Breast epithelium (tissue), 4 donors: ENCODE measurements at places on chromosomes 12 and 14. TPM values are rescaled to one million over a fixed set of nuclear protein-coding genes. Genes with fewer than 3 reads are reported as not detected.
A peak's percentile ranks its signal among the peaks of the same experiment; 100 is the strongest.

GRCh38 chr14:88003425-88003824 lies 1.5 kb upstream of the GPR65 start:
- no peaks in the 10 kb centered on the region for H3K36me3 ChIP-seq
- H3K4me1 ChIP-seq, result no peaks in the 10 kb centered on the region
- H3K4me3 ChIP-seq, result no peak overlapping the region
- no peak overlapping the region for H3K27ac ChIP-seq

- peak overlapping the region; percentile 56 for H3K27ac ChIP-seq
- DNase-seq, result no peak
- H3K4me1 ChIP-seq, result no peaks in the 10 kb centered on the region
- H3K4me3 ChIP-seq, result peak overlapping the region; percentile 44
Observed at GRCh38 chr12:3129301-3130056, 52.3 kb downstream of the TSPAN9 start.

DNA sequence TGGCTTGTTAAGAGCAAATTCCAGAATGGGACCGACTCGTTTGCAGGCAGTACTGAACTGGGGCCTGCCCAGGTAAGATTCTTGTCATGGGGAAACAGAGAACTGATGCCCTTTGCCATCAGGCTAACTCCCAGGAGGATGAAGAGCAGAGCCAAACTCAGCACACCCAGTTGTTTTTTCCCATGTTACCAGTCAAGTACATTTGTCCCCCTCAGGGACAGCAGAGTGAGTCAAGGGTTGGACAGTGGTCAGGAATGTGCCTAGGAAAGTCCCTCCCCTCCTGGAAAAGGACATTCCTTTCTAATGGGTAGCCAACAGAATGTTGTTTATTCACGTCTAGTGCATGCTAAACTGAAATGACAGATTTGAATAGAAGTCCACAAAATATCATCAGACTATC lies 1.6 kb downstream of the ART4 start:
- no peaks in the 10 kb centered on the region for H3K27me3 ChIP-seq
- no peak overlapping the region for H3K4me3 ChIP-seq
- H3K4me1 ChIP-seq, result no peaks in the 10 kb centered on the region
- H3K36me3 ChIP-seq, result no peaks in the 10 kb centered on the region
- peak overlapping the region; percentile 64 for H3K27ac ChIP-seq
- peak; percentile 69 for DNase-seq

GRCh38 chr14:51871846-51872245 lies 11.4 kb downstream of the GNG2 start:
- no peak for DNase-seq
- H3K4me1 ChIP-seq, result no peaks in the 10 kb centered on the region
- H3K36me3 ChIP-seq, result no peaks in the 10 kb centered on the region
- H3K27me3 ChIP-seq, result no peaks in the 10 kb centered on the region
- no peak overlapping the region for H3K4me3 ChIP-seq

- H3K4me1 ChIP-seq, result no peaks in the 10 kb centered on the region
- H3K36me3 ChIP-seq, result no peaks in the 10 kb centered on the region
- no peak overlapping the region for H3K4me3 ChIP-seq
- H3K27me3 ChIP-seq, result no peaks in the 10 kb centered on the region
- DNase-seq, result no peak
Observed at GRCh38 chr14:25537846-25538455, 488.0 kb upstream of the STXBP6 start.

DNA sequence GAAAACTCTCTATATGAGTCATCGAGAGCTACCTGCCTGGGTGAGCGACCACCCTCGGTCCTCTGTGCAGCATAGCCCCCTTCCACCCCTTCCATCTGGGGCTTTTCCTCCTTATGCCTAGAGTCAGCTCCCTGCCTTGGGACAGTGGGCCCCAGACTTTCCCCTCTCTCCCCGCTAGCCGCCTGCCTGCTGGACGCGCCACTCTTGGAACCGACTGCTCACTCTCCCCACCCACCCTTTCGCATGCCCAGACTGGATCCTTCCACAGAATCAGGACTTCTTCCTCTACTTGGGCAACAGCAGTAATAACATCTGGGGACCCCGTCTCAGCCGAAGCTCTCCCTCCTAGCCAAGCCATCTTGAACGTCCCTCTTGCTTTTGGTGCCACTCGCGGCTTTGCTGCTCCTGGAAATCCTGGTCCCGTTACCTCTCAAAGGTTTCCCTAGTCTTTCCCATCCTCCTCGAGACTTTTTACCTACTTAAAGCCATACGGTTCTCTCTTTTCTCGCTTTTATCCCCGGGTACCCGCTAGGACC lies 671 bp downstream of the ESYT1 start:
- peaks cover 14% of the 10 kb centered on the region for H3K4me1 ChIP-seq
- no peak for DNase-seq
- no peaks in the 10 kb centered on the region for H3K27me3 ChIP-seq

- no peaks in the 10 kb centered on the region for H3K36me3 ChIP-seq
- DNase-seq, result no peak
- H3K27ac ChIP-seq, result no peak overlapping the region
- H3K27me3 ChIP-seq, result no peaks in the 10 kb centered on the region
- no peaks in the 10 kb centered on the region for H3K4me1 ChIP-seq
- no peak overlapping the region for H3K4me3 ChIP-seq
Observed at GRCh38 chr14:93023039-93023438, 92.7 kb downstream of the ITPK1 start.

GRCh38 chr12:112796067-112796466 lies 4.5 kb downstream of the RPH3A start:
- H3K4me1 ChIP-seq, result no peaks in the 10 kb centered on the region
- H3K36me3 ChIP-seq, result no peaks in the 10 kb centered on the region
- no peak for DNase-seq
- H3K4me3 ChIP-seq, result no peak overlapping the region
- H3K27ac ChIP-seq, result no peak overlapping the region

The ENTPD5 gene
- 25.0 TPM for total RNA-seq

The NRIP2 gene
- total RNA-seq, result 1.6 TPM

The PRH2 gene
- total RNA-seq, result not detected

The FLRT2 gene
- total RNA-seq, result 10.5 TPM

The C12orf54 gene
- total RNA-seq, result 0.64 TPM

The TCL1B gene
- not detected for total RNA-seq

The NEUROD4 gene
- total RNA-seq, result not detected

The CHURC1 gene
- total RNA-seq, result 122 TPM
